ENCODE measurements at places on chromosomes 6 and 20.

- no peak for DNase-seq
These were observed 67.9 kb downstream of the DNAAF9 start for GRCh38 chr20:3339571-3339970.

DNA sequence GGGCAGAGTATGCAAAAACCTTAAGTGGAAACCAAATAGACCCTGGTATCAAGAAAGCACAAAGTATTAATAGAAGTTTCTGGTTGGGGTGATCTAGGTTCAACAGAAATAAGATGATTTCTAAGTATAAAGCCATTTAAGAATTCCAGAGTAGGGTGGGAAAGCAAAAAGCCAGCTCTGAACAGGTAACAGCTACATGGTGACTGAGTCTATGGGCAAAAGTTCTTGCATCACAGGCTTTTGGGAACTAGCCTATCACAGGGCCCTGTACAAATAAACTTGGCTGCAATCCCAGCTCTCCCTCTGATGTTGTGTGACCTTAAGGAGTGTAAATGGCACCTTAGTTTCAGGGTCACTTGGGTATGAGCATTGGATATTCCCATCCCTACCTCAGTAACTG, 5.5 kb downstream of the TCF19 start:
- no peak for DNase-seq

- no peak for DNase-seq
These were observed 418.4 kb upstream of the JAG1 start for GRCh38 chr20:11092151-11092550.

- DNase-seq = no peak
These were observed 114.0 kb upstream of the LAMP5 start for GRCh38 chr20:9400171-9401025.

- DNase-seq = no peak
These were observed 64.0 kb upstream of the RNF146 start for GRCh38 chr6:127202676-127203075.

GRCh38 chr6:102474041-102474807, 1080.7 kb downstream of the GRIK2 start:
- DNase-seq = no peak

DNA sequence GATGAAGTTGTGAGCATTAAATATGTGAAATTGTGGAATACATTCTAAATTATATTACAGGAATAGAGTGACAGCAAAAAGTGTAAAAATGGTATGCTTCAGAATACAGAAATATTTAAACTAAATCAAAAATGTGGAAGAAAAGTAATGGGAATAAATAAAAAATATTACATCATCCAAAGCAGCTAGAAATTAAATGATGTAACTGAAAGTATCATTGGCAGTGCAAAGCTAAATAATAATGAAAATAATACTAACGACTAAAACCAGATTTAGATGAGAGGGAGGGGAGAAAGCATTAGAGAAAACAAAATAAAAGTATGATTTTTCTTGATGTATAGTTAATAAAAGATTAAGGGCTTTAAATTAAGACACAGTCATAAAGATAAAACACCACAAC, 1104.0 kb downstream of the EPHA7 start:
- no peak for DNase-seq

DNA sequence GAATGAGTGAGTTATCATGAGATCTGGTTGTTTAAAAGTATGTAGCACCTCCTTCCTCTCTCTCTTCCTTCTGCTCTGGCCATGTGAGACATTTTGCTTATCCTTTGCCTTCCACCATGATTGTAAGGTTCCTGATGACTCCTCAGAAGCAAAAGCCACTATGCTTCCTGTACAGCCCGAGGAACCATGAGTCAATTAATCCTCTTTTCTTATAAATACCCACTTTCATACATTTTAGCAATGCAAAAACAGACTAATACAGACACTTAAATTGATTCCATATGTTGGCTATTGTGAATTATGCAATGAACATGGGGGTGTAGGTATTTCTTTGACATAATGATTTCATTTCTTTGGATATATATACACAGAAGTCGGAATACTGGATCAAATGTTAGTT, 792.8 kb upstream of the EYS start:
- no peak for DNase-seq

DNA sequence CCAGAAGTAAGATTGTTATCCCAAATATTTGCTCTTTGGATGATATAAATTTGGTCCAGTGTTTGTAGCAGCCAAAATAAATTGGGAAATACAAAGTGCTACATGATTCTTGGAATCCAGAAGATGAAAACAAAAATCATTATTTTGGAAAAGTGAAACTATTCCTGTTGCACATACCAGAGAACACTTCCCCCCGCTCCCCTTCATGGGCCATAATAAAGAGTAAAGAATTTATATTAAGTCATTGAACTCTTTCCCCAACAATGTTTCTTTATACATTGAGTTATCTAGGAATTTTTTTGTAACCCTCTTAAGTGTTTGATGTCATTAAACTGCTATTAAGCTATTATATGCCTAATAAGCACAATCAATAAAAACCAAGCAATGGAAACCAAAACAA, 490.4 kb upstream of the HS3ST5 start:
- DNase-seq = no peak

GRCh38 chr20:37335642-37336368, 10.1 kb upstream of the SRC start:
- DNase-seq = no peak

- no peak for DNase-seq
These were observed 1.2 kb upstream of the ACAT2 start for GRCh38 chr6:159760602-159761057.

- DNase-seq = no peak
These were observed 336.6 kb downstream of the TAF4 start for GRCh38 chr20:61728786-61729770.

GRCh38 chr20:59645761-59646171, 41.4 kb downstream of the PHACTR3 start:
- DNase-seq = no peak

GRCh38 chr20:45857114-45857881, at the start of the genes ACOT8 and ZSWIM3:
Gene ACOT8 (minus strand): TSS chr20:45857392. CDS start chr20:45857315, 77 bp downstream.
Gene ZSWIM3 (plus strand): TSS chr20:45857614. CDS start chr20:45857826, 212 bp downstream.
- DNase-seq = peak; percentile 59

- DNase-seq = no peak
These were observed 1249.0 kb upstream of the CITED2 start for GRCh38 chr6:140623498-140623897.

- DNase-seq = no peak
These were observed 6.9 kb downstream of the LAMA2 start for GRCh38 chr6:128889870-128890269.

DNA sequence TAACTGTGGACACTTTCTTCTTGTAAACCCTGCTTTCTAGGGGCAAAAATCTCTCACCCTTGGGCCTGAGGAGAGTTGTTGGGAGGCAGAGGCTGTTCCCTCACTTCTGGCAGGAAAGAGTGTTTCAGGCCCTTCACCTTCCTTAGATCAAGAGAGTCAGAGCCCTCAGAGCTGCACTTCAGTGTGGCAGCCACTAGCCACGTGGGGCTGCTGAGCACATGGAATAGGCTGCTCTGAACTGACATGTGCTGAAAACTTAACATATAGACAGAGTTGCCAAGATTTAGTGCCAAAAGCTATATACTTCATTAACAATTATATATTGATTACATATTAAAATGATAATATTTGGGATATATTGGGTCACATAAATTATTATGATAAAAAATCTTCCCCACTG, 4.4 kb upstream of the LMBRD1 start:
- no peak for DNase-seq

GRCh38 chr6:118667988-118668387, 16.6 kb upstream of the CEP85L start:
- DNase-seq = no peak

DNA sequence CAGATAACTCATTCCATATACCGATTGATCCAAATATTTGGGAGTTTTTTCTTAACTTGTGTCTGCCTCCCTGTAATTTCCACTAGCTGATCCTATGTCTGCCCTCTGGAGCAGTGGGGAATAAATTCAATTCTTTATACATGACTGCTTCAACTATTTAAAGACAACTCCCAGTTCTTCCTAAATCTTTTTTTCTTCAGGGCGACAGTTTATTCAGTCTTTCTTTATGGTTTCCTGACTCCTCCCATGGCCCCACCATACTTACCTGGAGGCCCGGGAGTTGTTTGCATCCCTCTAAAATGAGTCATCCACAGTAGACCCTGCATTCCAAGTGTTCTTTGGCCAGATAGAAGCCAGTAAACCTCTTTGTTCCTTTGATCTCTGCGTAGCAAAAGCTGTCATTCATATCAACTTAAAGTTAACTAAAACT, 73.6 kb downstream of the LCA5 start:
- DNase-seq = no peak

DNA sequence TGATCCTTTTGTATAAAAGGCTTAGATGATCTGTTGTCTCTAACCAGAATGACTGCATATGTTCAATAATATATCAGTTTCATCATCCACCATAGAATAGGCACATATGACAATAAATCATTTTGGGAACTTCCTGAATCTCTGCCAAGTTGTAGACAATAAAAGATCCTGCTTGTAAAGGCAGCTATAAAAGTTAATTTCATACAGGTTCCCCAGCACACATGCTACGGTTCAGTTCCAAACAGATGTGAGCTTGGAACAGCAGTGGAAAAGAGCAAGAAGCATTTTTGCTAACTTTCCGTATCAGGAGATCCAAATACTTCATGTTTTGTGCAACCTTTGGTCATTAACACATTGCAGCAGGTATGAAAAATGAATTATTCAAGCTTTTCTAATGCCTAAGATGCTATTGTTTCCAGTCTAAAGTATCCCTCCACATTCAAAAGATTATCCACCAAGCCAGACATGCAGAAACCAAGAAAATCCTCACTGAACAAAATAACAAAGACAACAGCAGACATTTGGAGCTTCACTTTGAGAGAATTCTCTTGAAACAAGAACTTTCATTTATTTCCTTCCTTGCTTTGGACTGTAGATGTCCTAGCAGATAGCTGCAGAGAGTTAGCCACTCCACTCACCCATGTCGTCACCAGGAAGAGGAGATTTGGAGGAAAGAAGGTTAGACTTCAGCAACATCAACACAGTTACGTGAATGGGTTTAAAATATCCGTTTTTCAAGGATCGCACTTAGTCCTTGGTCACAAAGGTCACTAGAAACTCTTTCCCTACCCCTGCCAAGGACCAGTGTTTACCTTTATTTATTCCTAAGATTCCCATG, 453.5 kb upstream of the JARID2 start:
- DNase-seq = no peak

DNA sequence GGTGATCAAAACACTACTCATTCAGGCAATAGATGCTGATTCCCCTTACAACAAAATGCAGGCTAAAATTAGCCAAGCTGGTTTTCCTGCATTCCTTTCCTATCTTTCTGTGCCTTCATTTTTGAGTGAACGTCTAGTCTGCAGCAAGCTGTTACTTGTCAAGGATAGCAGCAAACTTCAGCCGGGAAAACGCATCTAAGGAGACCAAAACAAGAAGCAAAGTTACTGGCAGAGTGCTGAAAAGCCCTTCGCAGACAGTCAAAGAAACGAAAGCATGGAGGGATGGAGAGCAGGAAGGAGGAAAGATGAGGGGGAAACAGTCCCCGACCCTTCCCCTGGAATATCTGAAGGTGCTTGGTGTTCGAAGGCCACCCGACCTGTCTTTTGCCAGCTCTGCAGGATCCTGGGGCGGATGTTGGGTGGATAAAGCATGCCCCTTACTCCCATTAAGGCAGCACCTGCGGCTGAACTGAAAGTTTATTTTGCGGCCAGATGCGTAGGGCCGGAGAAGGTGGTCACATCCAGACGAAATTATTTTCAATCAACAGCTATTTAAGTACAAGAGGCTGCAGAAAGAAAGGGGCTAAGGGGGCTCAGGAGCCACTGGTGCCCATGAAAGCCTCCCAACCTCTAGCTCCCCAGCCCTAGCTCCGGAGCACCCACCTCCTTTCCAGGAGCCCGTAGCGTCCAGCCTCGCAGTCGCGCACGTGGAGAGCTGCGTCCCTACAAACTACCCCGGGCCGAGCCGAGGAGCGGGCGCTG, 538 bp downstream of the FERMT1 start:
- no peak for DNase-seq

- DNase-seq = no peak
These were observed 127.6 kb upstream of the SYNDIG1 start for GRCh38 chr20:24341781-24342180.

GRCh38 chr6:26470643-26471042, 12.9 kb downstream of the BTN2A1 start:
- no peak for DNase-seq

DNA sequence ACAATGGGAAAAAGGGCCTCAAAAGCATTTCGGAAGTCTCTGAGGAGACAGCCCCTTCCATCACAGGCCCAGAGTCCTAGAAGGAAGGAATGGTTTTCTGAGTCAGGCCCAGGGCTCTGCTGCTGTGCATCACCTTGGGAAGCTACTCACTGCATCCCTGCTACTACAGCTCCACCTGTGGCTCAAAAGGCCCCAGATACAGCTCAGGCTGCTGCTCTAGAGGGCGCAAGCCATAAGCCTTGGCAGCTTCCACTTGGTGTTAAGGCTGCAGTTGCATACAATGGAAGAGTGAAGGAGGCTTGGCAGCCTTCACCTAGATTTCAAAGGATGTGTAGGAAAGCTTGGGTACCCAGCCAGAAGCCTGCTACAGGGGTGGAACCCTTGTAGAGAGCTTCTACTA, 54.8 kb downstream of the MEI4 start:
- DNase-seq = no peak

GRCh38 chr6:137497721-137498463, 3.7 kb upstream of the OLIG3 start:
- DNase-seq = no peak

DNA sequence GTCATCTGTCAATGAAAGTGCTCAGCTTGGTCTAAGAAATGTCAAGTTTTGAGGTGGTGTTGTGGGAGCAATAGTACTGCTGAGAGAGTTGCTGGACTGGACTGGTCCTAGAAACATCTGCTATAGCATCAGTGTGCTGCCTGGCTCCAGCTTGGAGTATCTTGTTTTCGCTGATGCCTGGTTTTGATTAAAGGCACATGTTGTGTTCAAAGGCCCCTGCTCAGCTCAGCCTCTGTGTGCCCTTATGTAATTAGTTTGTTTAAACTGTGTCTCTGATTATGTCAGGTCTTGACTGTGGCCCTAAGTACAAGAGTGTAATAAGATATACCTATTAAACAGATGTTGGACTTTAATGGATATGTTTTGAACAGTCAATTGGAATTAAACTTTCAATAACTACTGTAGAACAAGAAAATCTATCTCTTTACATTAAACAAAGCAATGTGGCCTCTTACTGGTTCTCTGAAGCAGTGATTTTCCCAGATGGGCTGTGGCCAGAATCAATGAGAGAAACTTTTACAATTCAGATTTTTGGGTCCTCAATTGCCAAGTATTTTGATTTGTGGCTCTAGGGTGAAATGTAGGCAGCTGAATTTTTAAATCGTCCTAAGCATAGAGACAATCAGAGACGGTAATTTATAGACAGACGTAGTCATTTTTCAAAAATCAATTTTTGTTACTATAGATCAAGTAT, 668.2 kb downstream of the DHX35 start:
- no peak for DNase-seq

All from activated naive CD4-positive, alpha-beta T cell (primary cell).